ENCODE measurements at places on chromosomes 6 and 20.

DNA sequence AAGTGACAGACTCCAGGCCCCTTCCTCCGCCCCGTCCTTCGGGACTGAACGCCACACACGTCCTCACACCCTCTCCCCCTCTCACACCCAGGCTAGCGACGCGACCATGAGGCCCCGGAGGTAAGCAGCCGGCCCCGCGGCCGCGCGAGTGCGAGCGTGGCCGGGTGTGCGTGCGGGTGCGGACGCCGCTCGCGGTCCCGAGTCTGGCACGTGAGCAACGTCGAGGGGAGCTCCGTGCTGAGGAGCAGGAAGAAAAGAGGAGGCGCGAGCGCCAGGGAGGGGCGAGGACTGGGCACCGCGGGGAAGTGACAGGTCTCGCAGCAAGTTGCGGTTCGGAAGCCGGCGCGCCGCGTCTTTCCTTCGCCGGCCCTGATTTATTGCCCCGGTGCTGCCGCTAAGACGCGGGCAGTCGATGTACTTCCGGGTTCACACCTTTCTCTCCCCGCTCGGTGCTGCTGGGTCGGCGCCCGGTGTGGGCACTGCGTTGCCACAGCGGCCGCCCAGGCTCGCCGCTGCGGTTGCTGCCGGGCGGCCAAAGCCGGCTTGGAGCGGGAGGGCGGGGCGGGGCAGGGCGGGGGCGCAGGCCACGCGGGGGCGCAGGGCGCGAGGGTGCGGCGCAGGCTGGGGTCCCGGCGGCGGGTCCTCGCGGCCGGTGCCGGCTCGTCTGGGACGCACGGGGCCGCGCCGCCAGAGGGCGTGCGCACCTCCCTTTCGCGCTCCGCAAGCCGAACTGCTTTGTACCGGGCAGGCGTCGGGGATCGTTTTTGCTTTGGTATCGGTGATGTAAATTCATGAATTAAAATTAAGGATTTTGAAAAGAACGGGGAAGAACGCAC, 15.8 kb upstream of the LIN28B start:
- no peak for DNase-seq

- DNase-seq, result no peak
Observed at GRCh38 chr6:79708095-79708791, 77.1 kb downstream of the SH3BGRL2 start.

GRCh38 chr6:28634411-28634760, 108.7 kb downstream of the GPX5 start:
- DNase-seq, result no peak

DNA sequence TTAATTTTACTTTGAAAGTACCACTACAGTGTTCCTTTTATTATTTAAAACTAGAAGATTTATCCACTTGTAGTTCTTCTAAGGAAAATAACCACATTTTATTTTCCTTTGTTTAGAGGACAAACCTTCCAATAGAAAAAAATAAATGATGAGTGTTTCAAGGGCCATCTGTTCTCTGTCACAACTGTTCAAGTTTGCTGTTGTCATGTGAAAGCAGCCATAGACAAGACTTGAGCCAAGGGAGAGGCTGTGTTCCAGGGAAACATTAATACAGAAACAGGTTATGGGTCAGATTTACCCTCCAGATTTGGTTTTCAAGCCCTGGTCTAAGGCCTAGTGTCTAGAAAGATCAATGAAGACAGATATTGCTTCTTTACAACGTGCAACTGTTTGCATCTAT, 463.6 kb downstream of the C6orf118 start:
- DNase-seq, result no peak

DNA sequence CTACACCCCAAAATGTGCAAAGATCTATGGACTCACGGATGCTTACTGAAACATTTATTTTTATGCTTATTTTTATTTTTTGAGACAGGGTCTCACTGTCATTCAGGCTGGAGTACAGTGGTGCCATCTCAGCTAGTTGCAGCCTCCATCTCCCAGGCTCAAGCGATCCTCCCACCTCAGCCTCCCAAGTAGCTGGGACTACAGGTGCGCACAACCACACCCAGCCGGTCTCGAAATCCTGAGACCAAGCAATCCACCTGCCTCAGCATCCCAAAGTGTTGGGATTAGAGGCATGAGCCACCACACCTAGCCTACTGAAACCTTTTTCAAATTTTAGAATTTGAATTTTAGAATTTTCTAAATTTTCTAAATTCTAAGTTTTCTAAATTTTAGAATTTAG, 50.8 kb upstream of the IPCEF1 start:
- DNase-seq, result no peak

GRCh38 chr20:12040261-12040660, 122.6 kb downstream of the BTBD3 start:
- DNase-seq, result no peak

GRCh38 chr20:5544712-5545111, 205.5 kb upstream of the SHLD1 start:
- DNase-seq, result no peak

GRCh38 chr20:884983-885952, 30.9 kb downstream of the ANGPT4 start:
- DNase-seq, result peak; percentile 80

DNA sequence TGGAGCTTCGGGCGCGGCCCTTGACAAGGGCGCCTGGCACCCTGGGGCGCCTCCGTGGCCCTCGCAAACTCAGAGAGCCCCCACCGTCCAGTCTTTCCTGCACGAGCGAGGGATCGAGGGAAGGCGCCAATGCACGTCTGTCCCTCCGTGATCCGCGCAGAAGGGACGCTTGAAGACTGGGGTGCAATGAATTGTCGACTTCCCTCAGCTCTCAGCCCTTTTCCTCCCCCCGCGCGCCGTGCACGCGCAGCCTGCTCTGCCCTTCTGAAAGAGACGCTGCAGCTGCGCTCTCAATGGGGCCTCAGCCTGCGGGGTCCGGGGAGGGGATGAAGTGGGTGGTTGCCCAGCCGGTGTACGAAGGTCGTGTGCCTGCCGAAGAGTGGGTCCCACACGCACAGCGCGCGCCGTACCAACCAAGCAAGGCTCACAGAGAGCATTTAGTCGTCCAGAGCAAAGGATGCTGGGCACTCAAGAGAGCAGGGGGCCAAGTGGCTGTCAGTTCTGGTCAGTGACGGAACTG, 5.5 kb upstream of the SOX4 start:
- DNase-seq, result peak; percentile 70

DNA sequence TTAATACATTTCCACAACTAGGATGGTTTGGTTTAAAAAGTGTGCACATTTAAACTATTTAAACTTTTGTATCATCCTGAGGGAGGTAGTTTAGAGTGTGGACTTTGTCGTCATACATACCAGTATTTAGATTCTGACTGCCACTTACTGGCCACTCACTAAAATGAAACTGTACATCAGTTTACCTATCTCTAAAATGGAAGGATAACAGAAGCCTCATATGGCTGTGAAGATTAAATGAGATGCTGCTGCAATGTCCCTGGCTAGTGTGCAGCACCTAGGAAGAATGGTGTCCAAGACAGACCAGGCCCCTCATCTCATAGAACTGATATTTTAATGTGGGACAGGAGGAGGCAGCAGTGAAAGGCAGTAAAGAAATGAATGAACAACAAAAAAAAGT, 12.0 kb upstream of the PKIG start:
- no peak for DNase-seq

DNA sequence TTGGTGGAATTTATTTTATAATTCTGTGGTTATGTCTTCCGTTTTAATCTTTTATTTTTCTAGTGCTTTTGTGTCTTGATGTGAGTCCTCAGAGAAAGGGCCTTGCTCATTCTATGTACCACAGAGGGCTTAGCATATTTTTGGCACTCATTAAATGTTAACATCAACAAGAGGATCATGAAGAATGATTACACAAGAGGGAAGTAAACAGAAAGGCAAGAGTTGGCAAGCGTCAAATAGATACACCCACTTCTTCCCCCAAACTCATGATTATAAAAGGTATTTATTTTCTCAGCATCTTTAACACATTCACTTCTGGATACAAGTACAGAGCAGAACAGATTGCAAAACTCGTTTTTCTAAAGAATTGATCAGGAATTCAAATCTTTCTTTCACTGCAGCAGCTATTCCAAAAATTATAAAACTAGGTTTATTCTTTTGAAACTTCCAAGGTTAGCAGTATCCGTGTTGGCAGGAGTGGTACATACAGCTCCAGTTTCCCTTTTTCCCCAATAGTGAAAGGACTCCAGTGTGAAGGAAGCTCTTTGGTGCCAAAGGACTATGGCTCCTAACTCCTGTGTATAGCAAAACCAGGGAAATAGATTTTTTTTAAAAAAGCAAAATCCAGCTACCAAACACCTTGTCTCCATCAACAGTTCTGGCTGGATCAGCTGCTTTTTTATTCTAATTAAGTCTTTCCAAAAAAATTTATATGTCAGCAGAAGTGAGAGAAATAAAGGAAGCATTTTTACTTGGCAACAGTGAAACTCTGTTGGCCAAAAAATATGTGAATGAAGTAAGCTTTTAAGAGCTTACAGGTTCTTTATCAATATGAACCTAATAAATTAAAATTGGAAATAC, 221.9 kb downstream of the ADGRG6 start:
- no peak for DNase-seq

- no peak for DNase-seq
Observed at GRCh38 chr6:151376440-151376839, 14.9 kb downstream of the ZBTB2 start.

DNA sequence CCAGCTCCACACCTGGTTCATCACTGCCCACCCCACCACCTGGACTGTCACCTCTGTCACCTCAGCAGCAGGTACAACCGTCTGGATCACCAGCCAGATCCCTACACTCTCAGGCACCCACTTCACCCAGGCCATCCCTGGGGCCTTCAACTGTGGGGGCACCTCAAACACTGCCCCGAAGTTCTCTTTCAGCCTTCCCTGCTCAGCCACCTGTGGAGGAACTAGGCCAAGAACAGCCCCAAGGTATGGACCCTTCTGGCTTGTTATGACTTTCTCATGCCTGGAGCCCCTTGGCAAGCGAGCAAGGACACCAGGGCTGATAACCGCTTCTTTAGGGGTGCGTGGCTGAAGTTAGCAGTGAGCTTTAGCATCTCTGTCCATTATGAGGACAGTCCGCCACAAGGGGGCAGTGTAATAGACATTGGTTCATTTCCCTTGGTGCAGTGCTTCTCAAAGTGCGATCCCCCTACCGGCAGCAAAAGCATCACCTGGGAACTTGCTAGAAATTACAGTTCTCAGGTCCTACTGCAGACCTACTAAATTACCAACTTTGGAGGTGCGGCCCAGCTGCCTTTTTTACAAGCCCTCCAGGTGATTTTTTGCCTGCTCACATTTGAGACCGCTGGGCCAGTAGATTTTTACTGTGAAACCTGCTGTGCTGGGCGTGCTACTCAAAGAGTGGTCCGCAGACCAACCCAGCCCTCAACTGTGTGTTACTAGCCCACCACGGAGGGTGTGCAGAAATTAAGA, 32.5 kb downstream of the PNPLA1 start:
- peak; percentile 95 for DNase-seq

DNA sequence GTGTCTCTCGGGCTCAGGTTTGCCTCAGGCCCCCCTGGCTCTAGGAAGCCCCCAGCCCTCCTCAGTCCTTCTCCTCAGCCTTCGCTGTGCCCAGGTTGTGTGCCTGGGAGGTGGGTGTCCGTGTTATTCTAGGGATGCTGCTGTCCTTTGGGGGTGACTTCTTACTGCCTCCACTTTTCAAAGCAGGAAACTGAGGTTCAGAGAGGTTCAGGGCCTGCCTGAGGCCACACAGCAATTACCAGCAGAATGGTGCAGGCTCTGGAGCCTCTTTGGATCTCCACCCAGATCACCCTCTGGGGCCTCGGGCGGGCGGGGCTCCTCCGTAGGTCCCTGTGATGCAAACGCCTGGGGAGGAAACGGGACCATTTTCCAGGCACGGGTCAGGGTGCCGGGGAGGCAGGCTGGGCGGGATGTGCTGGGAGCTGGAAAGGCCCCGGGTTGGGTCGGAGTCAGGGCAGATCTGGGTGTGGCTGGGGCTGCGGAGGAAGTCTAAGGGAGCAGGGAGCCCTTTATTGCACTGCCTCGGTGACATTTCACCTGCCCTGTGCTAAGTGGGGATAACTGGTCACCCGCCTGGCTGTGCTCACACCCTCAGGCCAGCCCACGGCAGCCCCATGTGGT, 23.2 kb downstream of the GATA5 start:
- DNase-seq, result no peak

DNA sequence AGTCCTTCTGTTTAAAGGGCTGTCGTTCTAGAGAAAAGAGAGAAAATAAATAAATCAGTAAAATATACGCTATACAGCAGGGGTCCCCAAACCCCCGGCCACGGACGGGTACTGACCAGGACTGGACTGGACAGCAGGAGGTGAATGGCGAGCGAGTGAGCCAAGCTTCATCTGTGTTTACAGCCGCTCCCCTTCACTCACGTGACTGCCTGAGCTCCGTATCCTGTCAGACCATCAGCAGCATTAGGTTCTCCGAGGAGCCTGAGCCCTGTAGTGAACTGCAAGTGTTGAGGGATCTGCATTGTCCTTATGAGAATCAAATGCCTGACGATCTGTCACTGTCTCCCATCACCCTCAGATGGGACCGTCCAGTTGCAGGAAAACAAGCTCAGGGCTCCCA, 76.5 kb downstream of the ZNF217 start:
- peak; percentile 45 for DNase-seq

DNA sequence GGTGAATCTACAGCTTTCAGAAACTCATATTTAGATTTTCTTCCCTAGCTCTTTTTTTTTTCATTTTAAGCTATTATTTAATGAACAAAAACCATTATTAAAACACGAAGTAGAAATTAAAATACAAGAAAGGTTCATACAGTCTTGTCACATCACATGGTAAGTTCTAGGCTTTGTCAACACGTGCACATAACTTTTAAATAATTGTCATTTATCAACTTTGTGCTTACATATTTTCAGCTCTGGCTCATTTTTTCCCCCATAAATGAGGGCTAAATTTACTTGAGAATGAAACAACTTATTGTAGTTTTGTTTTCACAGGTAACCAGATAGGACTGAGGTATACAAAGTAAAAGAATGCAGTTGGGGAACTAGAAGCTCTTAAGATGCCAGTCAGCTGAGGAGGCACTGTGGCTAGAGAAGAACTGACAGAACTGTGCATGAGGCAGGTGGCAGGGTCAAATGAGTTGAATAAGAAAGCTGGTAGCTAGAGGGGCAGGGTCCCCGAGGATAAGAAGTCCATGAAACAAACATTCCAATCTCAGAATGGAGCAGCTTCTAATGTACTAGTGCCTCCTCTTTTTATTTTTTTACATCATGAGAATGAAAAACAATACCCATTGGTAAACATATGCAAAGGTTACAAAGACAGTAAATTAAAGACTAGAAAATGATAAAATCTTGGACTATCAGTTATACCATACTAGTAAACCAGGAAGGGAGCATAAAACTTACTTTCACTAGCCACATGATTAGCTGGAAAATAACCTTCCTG, 141.5 kb downstream of the MYB start:
- no peak for DNase-seq

- no peak for DNase-seq
Observed at GRCh38 chr6:4441981-4442434, 306.6 kb upstream of the ECI2 start.

GRCh38 chr20:23920408-23921325, 41.1 kb upstream of the CST5 start:
- DNase-seq, result no peak

DNA sequence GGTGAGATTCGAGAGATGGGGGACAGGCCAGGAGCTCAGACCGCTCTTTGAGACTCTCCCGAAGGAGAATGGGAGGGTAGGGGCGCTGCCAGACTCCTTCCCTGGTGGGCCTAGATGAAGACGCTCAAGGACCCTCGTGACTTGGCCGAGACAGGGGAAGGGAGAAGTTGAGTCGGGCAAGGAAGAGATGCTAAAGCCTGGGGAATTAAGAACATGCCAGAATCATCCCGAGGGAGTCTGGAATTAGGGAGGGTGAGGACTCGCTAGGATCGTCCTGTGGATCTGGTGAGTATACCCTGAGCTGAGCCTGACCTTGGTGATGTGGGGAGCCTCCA, 529 bp downstream of the UBE2C start:
- no peak for DNase-seq
